ENCODE measurements at places on chromosomes 2 and 18.

DNA sequence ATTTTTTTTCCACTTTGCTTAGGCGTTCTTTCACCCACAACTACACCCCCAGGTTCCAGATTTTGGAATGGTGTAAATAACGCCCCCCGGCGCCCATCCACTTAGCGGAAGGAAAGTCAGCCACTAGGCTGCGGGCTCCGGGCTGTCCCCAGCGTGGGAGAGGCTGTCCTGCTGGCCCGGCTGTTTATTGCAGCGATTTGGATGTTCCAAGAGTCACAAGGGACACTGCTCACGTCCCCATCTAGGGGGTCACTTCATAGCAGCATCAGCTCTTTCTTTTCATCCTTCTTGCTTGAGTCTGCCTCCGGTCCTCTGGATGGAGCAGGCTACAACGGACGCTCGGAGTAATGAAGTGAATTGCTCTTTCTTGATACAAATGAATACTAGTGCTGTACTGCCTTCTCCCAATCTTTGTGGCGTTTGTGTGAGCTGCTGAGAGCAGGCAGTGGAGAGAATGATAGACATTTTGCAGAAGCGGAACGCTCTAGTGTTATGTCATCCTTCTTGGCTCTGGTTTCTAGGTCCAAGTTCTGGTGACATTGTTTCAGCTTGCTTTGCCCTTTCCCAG, 50.7 kb upstream of the PAIP2B start:
- no peak for DNase-seq

DNA sequence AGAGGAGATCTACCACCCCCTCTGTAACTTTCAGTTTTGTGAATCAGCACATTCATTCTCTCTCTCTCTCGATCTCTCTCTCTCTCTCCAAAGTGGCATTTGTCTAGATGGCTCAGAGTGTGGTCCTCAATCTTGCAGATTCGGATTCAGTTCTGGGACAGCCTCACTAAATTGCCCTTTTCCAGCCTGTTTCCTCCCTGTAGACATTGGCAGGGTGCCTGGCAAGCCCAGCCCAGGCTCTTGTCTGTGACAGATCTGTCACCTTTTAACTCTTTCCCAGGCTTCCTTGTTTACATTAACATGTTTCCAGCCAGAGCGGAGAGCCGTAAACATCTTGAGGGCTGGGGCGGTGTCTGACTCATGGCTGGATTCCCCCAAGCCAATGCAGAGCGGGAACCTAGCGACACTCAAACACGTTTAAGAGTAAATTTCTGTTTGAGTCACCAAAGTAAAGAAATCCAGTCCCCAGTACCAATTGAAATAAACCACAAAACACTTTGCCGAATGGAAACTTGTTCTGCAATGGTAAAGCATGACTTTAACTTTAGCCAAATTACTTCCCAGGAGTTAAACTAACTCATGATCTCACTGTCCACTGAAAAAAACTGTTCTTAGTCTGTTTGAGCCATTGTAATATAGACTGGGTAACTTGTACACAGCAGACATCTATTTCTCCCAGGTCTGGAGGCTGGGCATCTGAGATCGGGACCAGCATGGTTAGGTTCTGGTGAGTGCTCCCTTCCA, 6.6 kb upstream of the CYP27C1 start:
- DNase-seq: no peak

- no peak for DNase-seq
Measured at GRCh38 chr2:32688541-32688940, 60.7 kb downstream of the TTC27 start.

- no peak for DNase-seq
Measured at GRCh38 chr2:20697322-20697934, 30.5 kb downstream of the GDF7 start.
